Osteocyte (in vitro differentiated cells): ENCODE measurements at places on chromosomes 4 and X. TPM values are rescaled to one million over a fixed set of nuclear protein-coding genes. Genes with fewer than 3 reads are reported as not detected.

The RNF4 gene
- total RNA-seq, result 57.6 and 63.4 TPM in 2 replicates

DNA sequence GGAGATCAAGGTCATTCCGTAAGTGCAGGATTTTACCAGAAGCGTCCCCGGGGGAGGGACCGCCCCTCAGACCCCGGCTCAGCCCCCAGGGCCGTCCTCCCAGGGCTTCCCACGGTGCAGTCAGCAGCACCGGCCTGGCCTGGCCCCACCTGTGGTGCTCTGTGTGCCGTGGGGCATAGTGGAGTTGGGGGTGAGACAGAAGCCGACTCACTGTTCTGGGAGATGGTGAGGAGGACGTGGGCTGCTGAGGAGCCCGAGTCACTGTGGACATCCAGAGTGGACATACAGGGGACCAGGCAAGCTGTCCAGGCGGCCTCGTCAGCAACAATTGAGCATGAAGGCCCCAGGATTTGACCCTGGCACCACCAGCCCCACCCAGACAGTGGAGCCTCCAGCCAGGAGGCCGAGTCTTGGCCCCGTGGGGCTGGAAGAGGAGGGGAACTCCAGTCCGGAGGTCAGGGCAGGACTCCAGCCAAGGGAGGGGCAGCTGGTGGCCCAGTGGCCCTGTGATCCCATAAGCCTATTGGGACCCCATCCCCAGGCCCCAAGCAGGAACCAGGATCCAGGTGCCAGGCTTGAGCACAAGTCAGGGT lies 19.1 kb downstream of the ATP5ME start:
- DNase-seq, result no peak
- no peaks in the 10 kb centered on the region for H3K36me3 ChIP-seq
- no peak overlapping the region for H3K4me3 ChIP-seq

- no peaks in the 10 kb centered on the region for H3K27me3 ChIP-seq
- no peak for DNase-seq
- no peaks in the 10 kb centered on the region for H3K36me3 ChIP-seq
These were observed 49.1 kb downstream of the MID1 start for GRCh38 chrX:10571260-10571659.

DNA sequence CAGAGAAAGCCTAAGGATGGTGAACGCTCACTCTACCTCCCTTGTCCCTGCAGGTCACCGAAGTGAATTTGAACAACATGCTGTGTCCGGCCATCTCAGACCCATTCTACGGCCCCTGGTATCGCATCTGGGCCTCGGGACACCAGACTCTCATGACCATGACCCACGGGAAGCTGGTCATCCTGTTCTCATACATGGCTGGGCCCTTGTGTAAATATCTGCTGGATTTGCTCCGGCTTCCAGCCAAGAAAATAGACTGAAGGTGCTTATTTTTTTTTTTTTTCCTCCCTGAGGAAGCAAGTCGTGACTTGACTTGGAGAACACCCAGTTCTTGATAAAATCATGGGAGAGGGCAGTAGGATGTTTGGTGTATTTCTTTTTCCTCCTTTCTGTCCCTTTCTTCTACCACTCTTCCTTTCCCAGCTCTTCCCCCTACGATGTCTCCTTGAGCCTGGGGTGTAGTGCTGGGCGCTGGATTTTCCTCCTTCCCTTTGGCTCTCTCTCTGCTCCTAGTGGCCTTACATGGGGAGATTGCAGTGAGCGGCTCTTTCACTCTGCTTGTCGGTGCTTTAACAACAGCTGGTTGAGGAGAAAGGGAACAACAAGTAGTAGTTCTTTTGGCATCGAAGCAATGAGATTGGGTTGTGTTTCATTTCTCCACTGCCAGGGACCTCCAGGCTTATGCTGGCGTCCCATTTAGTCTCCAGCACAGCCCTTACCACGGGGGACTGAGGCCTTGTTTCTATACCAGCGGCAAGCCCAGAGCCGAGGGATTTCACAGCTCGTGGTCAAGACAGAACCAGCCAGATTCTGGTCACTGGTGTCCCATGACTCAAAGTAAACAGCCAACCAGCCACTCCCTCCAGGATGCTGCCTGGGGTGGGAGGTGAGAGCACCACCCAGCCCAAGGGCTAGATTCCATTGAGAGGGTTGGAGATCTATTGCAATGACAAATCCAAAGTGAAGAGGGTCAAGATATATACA lies 144.4 kb downstream of the AMMECR1 start:
- H3K4me3 ChIP-seq, result no peak overlapping the region
- no peaks in the 10 kb centered on the region for H3K27me3 ChIP-seq
- H3K27ac ChIP-seq, result peak overlapping the region; percentile 74
- H3K36me3 ChIP-seq, result peaks cover 5% of the 10 kb centered on the region
- H3K4me1 ChIP-seq, result peaks cover 21% of the 10 kb centered on the region
- DNase-seq, result peak; percentile 66

- DNase-seq, result no peak
- peaks cover 22% of the 10 kb centered on the region for H3K27me3 ChIP-seq
- H3K27ac ChIP-seq, result peak overlapping the region; percentile 24
- no peaks in the 10 kb centered on the region for H3K36me3 ChIP-seq
- H3K4me3 ChIP-seq, result no peak overlapping the region
- H3K4me1 ChIP-seq, result peaks cover 15% of the 10 kb centered on the region
These were observed 24.8 kb downstream of the SMIM20 start for GRCh38 chr4:25938787-25939186.

DNA sequence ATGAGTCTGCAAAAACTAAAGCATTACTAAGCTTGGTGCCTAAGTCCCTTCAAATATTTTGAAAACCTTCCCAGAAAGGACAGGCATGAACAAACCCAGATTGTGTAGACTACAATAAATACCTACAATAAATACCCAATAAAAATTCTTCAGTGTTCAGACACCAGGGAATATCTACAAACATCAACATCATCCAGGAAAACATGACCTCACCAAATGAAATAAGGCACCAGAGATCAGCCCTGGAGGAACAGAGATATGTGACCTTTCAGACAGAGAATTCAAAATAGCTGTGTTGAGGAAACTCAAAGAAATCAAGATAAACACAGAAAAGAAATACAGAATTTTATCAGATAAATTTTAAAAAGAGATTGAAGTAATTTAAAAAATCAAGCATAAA lies 57.8 kb upstream of the NLRP2B start:
- no peak overlapping the region for H3K27ac ChIP-seq
- no peaks in the 10 kb centered on the region for H3K27me3 ChIP-seq
- H3K36me3 ChIP-seq, result no peaks in the 10 kb centered on the region

DNA sequence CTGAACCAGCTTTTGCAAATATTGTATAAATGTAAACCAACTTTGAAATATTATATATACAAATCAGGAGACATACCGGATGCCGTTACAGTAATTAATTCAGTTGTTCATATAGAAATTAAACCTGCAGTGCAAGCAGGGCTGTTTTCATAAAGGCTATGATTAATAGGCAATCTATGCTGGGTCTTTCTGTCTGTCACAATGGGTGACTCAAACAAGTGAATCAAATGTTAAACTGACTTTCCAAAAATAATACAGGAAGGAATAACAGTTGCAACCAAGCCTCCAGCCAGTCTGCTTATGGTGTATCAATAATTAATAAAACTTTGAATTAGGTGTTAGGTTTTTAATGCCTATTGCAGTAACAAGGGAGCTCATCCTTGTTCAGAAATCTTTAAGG lies 43.9 kb downstream of the GABRB1 start:
- no peaks in the 10 kb centered on the region for H3K36me3 ChIP-seq
- no peaks in the 10 kb centered on the region for H3K27me3 ChIP-seq
- H3K27ac ChIP-seq, result no peak overlapping the region
- no peak for DNase-seq

GRCh38 chr4:81173213-81173612 lies 41.8 kb downstream of the PRKG2 start:
- H3K36me3 ChIP-seq, result no peaks in the 10 kb centered on the region
- no peaks in the 10 kb centered on the region for H3K4me1 ChIP-seq
- no peak overlapping the region for H3K27ac ChIP-seq
- no peak overlapping the region for H3K4me3 ChIP-seq
- no peak for DNase-seq

- no peaks in the 10 kb centered on the region for H3K36me3 ChIP-seq
- H3K27ac ChIP-seq, result no peak overlapping the region
- no peak for DNase-seq
- no peaks in the 10 kb centered on the region for H3K4me1 ChIP-seq
- peaks cover 25% of the 10 kb centered on the region for H3K27me3 ChIP-seq
- H3K4me3 ChIP-seq, result no peak overlapping the region
These were observed 203.4 kb downstream of the CCNG2 start for GRCh38 chr4:77360451-77360850.

- peak overlapping the region; percentile 50 for H3K27ac ChIP-seq
- no peaks in the 10 kb centered on the region for H3K27me3 ChIP-seq
These were observed 222.1 kb downstream of the CBR4 start for GRCh38 chr4:168787801-168788595.

- peaks cover 15% of the 10 kb centered on the region for H3K27me3 ChIP-seq
- no peak for DNase-seq
- H3K27ac ChIP-seq, result no peak overlapping the region
- no peak overlapping the region for H3K4me3 ChIP-seq
- H3K36me3 ChIP-seq, result no peaks in the 10 kb centered on the region
These were observed 48.7 kb upstream of the PHOX2B start for GRCh38 chr4:41797260-41797659.

GRCh38 chr4:74873545-74874301 lies 59.2 kb upstream of the PARM1 start:
- H3K27ac ChIP-seq, result no peak overlapping the region
- DNase-seq, result no peak
- no peaks in the 10 kb centered on the region for H3K36me3 ChIP-seq

The LUZP4 gene
- total RNA-seq, result not detected in 2 replicates

DNA sequence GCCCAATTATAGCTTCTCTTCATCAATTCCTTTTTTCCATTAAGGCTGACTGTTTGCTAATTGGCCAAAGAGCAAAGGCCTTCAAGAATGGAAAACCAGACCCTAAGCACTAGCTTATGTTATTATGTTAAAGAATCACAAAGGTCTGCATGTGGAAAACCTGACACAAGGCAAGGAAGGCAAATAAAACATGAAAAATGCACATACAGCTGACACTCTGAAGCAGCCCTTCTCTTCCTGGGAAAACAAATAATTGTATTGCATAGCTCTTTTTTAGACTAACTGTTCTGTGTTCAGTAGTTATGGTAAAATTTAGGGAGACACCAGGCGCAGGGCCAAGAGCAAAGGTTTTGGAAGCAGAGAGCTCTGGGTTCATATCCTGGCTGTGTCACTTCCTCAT lies 223.1 kb downstream of the UNC5C start:
- DNase-seq, result no peak
- no peak overlapping the region for H3K27ac ChIP-seq
- H3K27me3 ChIP-seq, result no peaks in the 10 kb centered on the region
- no peaks in the 10 kb centered on the region for H3K36me3 ChIP-seq
- H3K4me3 ChIP-seq, result no peak overlapping the region
- H3K4me1 ChIP-seq, result no peaks in the 10 kb centered on the region

GRCh38 chrX:19566359-19567222 lies 51.3 kb upstream of the MAP3K15 start:
- H3K27ac ChIP-seq, result peak overlapping the region; percentile 83
- H3K4me1 ChIP-seq, result peaks cover 10% of the 10 kb centered on the region
- H3K27me3 ChIP-seq, result no peaks in the 10 kb centered on the region
- H3K36me3 ChIP-seq, result peaks cover 9% of the 10 kb centered on the region

DNA sequence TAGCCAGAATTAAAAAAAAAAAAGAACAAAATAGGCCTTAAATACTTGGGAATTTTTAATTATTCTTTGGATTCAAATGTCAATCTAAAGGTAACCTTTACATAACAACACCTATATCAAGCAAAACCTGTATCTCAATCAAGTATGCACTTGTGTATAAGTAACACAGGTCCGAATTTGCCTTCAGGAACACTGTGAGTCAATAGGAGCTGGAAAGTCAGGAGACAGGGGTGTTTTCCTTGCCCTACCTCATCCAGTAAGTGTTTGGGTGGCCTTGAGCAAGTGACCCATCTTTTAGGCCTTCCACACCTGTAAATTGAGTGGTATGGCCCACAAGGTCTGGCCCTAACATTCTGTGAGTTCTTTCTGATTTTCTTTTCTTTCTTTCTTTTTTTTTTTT lies 40.8 kb upstream of the VEGFD start:
- no peak overlapping the region for H3K4me3 ChIP-seq
- no peaks in the 10 kb centered on the region for H3K27me3 ChIP-seq
- H3K4me1 ChIP-seq, result no peaks in the 10 kb centered on the region
- no peak overlapping the region for H3K27ac ChIP-seq

GRCh38 chrX:84044051-84044450 lies 143.9 kb downstream of the RPS6KA6 start:
- no peaks in the 10 kb centered on the region for H3K36me3 ChIP-seq
- no peak overlapping the region for H3K27ac ChIP-seq
- peaks cover 5% of the 10 kb centered on the region for H3K27me3 ChIP-seq
- H3K4me3 ChIP-seq, result no peak overlapping the region

The NOX1 gene
- not detected in 2 replicates for total RNA-seq

GRCh38 chr4:146478009-146478408 lies 43.7 kb downstream of the SLC10A7 start:
- H3K36me3 ChIP-seq, result peaks cover 10% of the 10 kb centered on the region
- no peak overlapping the region for H3K4me3 ChIP-seq
- no peak overlapping the region for H3K27ac ChIP-seq
- peaks cover 7% of the 10 kb centered on the region for H3K4me1 ChIP-seq
- DNase-seq, result no peak

GRCh38 chr4:80507507-80507906 lies 172.0 kb downstream of the CFAP299 start:
- no peaks in the 10 kb centered on the region for H3K36me3 ChIP-seq
- no peak overlapping the region for H3K4me3 ChIP-seq
- H3K27ac ChIP-seq, result no peak overlapping the region
- no peak for DNase-seq
- peaks cover 9% of the 10 kb centered on the region for H3K27me3 ChIP-seq
- no peaks in the 10 kb centered on the region for H3K4me1 ChIP-seq

The FHIP1A gene
- 0.86 and 0.94 TPM in 2 replicates for total RNA-seq

- H3K27me3 ChIP-seq, result peaks cover 38% of the 10 kb centered on the region
- H3K4me1 ChIP-seq, result no peaks in the 10 kb centered on the region
- no peak overlapping the region for H3K27ac ChIP-seq
- H3K36me3 ChIP-seq, result no peaks in the 10 kb centered on the region
- DNase-seq, result no peak
These were observed 32.6 kb downstream of the BEND4 start for GRCh38 chr4:42119886-42120285.

GRCh38 chr4:41156574-41156973 lies 57.8 kb downstream of the APBB2 start:
- H3K4me1 ChIP-seq, result peaks cover 52% of the 10 kb centered on the region
- H3K27ac ChIP-seq, result peak overlapping the region; percentile 94
- no peak overlapping the region for H3K4me3 ChIP-seq
- H3K36me3 ChIP-seq, result peaks cover 2% of the 10 kb centered on the region

DNA sequence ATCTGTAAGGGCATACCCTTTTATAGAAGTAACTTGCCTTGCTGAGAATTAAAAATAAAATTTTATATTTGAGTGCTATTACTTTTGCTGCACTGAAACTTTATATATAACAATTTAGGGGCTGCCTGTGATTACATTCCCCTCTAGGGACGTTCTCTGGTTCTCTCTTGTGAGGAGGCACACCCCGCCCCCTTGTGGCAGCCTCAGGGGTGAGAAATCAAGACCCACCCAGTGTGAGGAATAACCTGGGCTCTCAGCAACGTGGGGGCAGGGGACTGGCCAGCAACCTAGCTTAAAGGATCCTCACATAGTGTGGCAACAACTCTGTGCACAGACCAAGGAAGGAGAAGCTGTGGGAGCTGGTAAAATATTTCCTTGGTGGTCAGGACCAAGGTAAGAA lies 43.7 kb downstream of the MAGEA9 start:
- no peak overlapping the region for H3K4me3 ChIP-seq
- H3K27ac ChIP-seq, result no peak overlapping the region
- no peak for DNase-seq
- H3K27me3 ChIP-seq, result peaks cover 11% of the 10 kb centered on the region
- H3K4me1 ChIP-seq, result peaks cover 8% of the 10 kb centered on the region
- H3K36me3 ChIP-seq, result no peaks in the 10 kb centered on the region
